Activated naive CD4-positive, alpha-beta T cell treated with anti-CD3 and anti-CD28 coated beads, Interleukin-2, amount 50 U/mL, for 16 hours (primary cell): ENCODE measurements at places on chromosomes 16 and 17.
A peak's percentile ranks its signal among the peaks of the same experiment; 100 is the strongest.

DNA sequence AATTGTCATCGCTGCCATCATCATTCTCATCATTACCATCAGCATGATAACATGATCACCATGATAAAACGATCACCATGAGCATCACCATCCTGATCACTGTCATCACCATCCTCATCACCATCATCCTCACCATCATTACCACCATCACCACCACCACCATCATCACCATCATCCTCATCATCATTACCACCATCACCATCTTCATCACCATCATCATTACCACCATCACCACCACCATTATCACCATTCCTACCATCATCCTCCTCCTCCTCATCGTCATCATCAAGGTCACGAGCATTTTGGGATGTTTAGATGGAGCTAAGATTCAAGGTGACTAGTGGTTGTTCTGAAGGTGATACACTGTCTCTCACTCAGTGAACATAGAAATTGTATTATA lies 221.0 kb downstream of the FOXL1 start:
- DNase-seq, result no peak

DNA sequence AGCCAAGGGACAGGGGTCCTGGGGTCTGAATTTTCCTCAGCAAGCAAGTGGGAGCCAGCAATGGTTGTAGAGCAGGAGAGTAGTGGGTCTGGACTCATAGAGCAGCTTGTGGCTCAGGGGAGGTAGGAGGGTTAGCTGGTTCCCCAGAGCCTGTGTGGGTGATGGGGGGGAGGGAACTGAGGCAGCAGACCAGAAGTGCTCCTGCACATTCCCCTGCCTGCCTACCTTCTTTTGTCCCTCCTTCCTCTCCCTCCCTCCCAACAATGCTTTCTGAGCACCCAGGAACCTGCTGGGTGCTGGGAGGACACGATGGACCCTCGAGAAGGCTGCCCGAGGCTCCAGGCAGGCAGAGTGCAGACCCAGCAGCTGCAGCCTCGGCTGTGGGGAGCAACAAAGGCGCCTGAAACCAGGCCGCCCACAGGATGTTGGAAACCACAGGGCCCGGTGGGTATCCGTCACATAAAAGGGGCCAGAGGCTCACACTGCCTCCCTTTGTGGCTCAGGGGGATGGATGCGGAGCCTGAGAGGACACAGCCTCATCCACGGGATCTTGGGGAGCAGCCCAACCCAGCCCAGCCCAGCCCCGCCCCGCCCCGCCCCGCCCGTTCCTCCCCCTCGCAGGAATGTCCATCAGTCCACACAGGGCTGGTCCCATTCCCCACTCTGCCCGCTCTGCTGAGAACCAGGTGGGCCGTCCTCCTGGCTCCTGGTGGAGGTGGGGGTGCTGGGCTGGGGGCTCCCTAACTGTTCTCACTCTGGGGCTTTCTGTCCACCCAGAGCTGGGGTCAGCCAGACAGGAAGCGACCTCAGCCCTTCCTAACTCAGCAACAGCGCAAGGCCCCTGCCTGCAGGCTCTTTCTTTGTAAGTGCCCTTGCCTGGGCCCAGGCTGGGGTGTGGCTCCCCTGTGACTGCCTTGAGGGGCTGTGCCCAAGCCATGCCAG lies 1.7 kb upstream of the NLRC3 start:
- peak; percentile 49 for DNase-seq

DNA sequence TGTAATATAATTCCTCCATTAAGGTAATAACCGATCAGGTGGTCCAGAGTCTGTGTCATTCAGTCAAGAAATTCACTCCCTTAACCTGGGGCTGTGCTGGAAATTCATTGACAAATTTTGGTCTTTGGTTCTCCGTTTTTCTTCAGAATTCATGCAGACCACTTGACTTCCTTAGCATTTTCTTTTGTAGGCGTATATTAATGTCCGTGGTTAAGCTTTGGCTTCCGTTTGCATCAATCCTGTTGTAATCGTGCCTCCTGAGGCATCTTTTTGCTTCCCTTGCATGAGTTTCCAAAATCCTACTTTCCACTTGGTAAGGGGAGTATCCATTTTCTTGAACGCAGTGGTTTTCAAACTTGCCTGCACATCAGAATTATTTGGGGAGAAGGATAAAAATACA lies 9.0 kb downstream of the LRRC37B start:
- DNase-seq, result no peak

DNA sequence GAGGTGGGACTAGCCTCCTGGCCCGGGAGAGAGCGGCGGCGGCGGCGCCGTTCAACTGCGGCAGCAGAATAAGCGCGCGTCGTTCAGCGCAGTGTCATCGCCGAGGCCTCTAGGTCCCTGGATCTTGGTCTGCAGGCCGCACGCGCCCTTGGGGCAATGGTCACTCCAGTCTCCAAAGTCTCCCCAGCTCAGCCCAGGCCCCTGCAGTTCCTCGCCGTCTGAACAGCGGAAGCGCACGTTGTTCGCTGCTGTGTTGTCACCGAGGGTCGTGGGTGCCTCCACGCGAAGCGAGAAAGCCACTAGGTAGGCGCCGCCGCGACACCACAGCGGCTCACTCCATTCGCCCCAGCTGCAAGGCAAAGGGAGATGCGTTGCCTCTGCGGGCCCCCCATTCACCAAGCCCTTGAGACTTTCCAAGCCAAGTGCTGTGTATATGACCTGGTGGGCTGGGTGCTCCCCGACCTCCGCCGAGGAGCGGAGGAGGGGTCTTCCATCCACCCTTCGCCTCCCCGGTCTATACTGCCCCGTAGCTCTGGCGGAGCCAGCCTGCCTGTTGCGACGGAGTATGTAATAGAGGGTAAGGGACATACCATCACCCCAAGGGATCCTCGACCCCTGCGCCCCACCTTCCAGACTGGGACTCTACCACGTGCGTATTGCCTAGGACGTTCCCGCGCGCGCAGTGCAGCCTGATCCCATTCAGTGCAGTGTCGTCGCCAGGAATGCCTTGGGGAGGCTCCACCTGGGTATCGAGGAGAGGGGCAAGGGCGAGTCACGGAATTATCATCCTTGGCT lies 656 bp downstream of the VMO1 start:
- peak; percentile 22 for DNase-seq

DNA sequence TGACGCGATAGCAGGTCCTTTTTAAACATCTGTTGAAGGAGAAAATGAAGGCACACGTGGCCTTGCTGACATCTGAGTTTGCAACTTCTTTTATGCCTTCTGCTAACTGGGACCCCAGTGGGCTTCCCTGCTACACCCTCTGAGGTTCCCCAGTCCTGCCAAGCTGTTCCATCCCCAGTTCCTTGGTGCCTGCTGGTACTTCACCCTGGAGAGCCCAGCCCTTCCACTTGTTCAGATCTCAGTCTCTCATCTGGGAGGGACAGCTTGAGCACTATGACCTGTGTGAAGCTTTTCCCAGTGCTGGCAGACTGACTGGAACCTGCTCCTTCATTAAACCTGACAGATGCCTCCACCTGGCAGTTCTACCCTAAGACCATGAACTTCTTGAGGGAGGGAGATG lies 95.5 kb downstream of the WWOX start:
- DNase-seq, result no peak

DNA sequence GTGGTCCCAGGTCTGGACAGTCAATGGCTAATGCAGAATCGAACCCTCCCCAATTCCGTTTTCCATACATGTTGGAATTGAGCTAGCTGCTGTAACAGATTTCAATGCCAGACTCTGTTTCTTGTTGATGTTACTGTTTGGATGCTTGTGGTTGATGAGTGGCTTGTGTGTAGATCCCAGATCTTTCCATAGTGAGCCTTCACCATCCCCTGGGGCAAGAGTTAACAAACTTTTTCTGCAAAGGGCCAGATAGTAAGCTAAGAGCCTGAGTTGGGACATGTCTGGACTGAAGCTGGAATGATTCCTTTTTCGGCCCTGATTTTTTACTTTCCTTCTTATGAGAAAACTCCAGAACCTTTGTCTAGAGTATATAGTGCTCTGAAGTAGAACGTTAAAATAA lies 296.3 kb downstream of the CPPED1 start:
- DNase-seq, result no peak

DNA sequence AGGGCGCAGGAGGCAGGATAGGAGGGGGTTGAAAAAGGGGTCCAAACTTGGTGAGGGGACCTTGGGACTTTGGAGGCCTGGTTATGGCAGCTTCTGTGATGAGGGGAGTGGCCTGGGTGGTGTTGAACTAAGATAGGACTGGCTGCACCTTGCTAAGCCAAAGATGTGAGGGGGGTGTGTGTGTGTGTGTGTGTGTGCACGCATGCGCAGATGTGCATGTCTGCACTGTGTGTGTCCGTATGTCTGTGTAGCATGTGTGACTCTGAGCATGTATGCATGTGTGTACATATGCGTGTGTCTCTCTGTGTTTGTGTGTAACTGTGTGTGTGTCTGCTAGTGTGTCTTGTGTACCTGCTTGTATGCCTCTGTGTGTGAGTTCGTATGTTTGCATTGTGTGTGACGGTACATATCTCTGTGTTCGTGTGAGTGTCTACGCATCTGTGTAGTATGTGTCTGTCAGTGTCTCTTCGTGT lies 4.1 kb downstream of the SLC16A5 start:
- no peak for DNase-seq

DNA sequence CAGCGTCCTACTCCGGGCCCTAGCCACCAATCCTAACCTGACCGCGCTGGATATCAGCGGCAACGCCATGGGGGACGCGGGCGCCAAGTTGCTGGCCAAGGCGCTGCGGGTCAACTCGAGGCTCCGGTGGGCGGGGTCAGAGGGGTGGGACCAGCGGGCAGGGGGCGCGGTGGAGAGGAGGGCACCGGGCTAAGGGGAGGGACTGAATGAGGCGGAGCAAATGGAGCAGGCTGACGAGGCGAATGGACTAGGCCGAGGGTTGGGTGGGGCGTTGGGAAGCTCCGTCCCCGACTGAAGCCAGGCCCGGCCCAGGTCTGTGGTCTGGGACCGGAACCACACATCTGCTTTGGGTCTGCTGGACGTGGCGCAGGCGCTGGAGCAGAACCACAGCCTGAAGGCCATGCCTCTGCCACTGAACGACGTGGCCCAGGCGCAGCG lies 4.6 kb downstream of the CARMIL2 start:
- no peak for DNase-seq

GRCh38 chr17:57130708-57131461 lies 45.8 kb downstream of the AKAP1 start:
- peak; percentile 83 for DNase-seq

DNA sequence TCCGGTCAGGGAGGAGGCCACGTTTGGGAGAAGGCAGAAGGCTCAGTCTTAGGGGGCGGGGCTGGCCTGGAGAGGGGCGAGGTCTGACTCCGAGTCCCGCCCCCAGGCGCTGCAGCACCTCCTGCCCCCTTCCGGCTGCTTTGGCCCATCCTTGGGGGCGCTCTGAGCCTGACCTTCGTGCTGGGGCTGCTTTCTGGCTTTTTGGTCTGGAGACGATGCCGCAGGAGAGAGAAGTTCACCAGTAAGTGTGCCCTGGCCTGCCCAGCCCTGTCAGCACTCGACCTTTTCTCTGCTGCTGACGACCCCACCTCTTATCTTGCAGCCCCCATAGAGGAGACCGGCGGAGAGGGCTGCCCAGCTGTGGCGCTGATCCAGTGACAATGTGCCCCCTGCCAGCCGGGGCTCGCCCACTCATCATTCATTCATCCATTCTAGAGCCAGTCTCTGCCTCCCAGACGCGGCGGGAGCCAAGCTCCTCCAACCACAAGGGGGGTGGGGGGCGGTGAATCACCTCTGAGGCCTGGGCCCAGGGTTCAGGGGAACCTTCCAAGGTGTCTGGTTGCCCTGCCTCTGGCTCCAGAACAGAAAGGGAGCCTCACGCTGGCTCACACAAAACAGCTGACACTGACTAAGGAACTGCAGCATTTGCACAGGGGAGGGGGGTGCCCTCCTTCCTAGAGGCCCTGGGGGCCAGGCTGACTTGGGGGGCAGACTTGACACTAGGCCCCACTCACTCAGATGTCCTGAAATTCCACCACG lies 1.5 kb downstream of the TNFRSF12A start:
- peak; percentile 79 for DNase-seq

- DNase-seq, result peak; percentile 40
Measured at GRCh38 chr16:608019-608418, 18.2 kb downstream of the RAB40C start.
